ENCODE measurements at places on chromosomes 6 and 20.

DNA sequence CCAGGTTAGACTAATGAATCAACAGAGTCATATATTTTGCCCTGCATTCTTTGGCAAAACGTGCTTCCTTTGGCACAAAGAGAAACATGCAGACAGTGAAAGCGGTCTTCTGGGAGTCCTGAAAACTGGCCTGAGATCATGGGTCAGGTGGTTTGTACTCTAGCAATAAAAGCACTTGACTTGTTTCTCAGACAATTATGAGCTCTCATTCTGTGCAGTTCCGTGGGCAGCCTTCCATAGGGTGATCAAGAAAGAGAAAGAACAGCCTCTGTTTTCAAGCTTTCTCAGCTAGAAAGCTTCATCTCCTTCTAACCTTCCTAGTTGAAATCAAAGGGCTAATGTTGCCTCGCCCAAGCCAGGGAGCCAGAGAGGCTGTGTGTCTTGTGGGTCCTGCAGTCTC lies 62.7 kb upstream of the ISM1 start:
- DNase-seq: no peak

DNA sequence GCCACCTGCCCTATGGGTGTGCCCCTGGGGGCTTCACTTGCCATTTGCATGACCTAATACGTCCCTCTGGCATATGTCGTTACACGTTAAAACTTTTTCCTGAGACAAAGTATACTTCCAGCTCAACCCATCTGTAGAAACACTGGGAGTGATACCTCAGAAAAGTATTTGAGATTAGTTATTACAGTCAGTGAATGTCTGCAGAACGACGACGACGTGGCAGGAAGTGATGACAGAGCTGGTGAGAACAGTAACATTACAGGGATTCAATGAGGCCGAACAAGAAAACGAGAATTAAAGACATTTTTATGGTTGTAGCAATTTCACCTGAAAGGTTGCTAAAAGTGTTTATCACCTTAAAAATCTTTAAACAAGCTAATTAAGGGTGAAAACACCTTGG lies 40.2 kb downstream of the SASH1 start:
- DNase-seq: no peak

GRCh38 chr6:36353411-36353915 lies 16.8 kb upstream of the BNIP5 start:
- DNase-seq: no peak

GRCh38 chr20:58293453-58293852 lies 16.1 kb upstream of the RAB22A start:
- DNase-seq: no peak

DNA sequence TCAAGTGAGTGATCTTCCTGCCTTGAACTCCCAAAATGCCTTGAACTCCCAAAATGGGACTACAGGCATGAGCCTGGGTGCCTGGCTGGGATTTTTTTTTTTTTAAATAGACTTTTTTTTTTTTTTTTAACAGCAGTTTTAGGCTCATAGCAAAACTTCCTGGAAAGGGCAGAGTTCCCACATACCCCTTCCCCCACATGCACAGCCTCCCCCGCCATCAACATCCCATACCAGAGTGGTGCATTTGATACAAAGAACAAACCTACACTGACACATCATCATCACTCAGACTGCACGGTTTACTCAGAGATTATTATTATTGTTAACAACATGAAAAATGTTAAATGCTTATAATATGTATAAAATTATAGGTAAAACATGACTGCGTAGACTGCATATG lies 26.0 kb downstream of the UQCC1 start:
- no peak for DNase-seq

DNA sequence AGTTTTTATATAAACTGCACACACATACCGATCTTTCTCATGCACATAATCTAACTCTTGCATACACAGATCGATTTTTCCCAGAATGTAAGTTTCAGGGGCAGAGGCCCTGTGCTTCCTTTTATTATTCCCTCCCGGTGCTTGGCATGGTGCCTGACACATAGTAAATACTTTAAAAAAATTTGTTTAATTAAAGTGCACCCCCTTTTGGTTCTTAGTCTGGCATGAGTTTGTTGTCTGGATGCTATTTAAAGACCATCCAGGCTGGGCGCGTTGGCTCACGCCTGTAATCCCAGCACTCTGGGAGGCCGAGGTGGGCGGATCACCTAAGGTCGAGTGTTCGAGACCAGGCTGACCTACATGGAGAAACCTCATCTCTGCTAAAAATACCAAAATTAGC lies 5.4 kb upstream of the DEK start:
- no peak for DNase-seq

DNA sequence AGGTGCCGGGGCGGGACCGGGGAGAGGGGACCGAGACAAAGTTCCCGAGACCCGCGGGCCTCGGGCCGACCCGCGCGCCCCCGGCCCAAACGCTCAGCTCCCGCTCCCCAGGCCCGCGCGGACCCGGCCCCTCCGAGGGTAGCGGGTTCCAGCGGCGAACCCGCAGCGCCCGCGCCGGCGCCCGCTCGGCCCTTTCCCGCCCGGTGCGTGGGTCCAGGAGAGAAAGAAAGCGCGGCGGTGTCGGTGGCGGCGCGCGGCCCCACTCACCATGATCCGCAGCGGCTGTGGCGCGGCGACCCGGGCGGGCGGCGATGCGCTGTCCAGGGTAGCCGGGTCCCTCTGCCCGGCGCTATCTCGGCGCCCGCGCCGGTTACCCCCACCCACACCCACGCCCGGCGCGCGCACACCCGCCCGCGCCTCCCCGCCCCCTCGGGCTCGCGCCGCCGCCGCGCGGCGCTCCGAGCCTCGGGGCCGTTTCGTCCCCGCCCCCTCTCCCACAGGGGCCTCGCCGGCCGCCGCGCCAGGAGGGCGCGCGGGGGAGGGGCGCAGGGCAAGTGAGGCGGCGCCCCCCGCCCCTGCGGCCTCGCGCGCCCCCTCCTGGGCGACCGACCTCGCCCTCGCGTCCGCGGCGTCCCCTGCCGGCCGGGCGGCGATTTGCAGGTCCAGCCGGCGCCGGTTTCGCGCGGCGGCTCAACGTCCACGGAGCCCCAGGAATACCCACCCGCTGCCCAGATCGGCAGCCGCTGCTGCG lies at the start of gene ELOVL2:
Gene ELOVL2, minus strand, starts transcription at position 345 of the 751 bp plus-strand sequence. Its CDS starts 75 bp downstream, at position 270.
- no peak for DNase-seq

DNA sequence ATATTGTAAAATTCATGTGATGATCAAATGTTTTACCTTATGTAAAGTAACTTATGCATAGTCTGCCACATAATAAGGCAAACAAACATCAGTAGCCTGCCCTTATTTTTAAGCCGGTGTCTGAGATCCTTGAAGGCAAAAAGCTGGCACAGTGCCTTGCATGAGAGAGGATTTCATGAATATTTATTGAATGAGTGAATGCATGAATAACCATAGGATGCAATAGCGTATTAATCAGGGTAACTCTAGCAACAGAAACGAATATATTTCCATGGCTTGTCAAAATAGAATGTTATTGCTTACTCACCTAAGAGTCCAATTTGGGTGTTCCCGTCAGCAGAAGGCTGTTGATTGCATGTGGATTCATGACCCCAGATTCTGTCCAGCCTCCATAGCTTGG lies 34.9 kb downstream of the BTBD3 start:
- DNase-seq: no peak

GRCh38 chr6:108102965-108103364 lies 28.4 kb upstream of the OSTM1 start:
- DNase-seq: no peak

GRCh38 chr20:47960277-47960676 lies 175.0 kb upstream of the SULF2 start:
- no peak for DNase-seq

DNA sequence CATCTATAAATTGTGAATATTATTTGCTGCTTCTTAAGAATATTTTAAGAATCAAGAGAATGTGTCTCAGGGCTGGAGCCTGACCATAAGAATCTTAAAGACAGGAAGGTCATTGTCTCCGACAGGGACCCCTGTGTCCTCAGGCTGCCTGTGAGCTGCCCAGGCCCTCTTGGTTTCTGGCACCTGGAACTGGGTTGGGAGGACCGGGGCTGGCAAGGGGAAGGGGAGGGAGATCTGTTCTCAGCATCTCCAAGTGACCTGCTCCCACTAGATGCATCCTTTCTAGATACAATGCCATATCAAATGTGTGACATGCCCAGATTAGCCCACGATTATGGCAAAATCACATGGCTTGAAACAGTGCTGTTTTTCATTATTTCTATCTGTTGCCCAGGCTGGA lies 110.5 kb downstream of the SCML4 start:
- no peak for DNase-seq

DNA sequence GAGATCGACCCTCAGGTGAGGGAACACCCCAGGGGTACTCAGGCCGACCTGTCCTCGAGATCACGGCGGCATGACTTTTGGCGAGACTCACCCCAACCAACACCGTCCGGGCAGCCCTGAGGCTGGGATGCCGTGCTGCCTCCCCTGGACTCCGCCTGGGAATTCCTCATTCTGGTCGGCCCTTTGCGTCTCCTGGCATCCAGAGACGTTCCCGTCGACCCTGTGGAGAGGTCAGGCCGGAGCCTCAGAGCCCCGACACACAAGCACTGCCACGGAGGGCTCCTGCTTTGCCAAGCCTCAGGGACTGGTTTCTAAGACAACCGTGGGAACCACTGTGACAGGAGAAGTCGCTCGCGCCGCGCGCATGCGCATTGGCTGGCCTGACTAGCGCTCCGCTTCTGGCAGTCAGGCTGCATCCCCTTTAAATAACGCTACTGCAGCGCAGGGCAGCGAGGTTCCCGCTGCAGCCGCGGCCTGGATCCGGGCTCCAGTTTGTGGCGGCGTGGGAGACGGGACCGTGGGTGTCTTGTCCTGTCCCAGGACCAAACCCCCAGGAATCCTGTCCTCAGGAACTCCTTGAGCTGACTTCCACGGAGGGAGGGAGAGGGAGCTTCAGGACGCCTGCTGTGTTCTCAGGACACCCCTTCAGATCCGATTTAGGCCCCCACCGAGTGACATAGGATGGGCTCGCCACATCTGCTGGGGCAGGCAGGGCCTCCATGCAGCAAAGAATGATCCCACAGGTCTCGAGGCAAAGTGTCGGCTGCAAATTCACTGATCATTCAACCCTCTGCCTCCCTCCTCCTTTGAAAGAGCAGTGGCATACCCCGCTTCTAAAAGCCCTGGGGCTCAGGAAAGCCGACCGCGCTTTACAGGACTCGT lies 163.2 kb upstream of the ZNF337 start:
- peak; percentile 83 for DNase-seq

- DNase-seq: no peak
Measured at GRCh38 chr20:13278812-13279570, 57.9 kb downstream of the ISM1 start.

Data from nucleus accumbens (tissue), 56 donors.